ENCODE measurements at places on chromosomes 16 and 17.
A peak's percentile ranks its signal among the peaks of the same experiment; 100 is the strongest.

DNA sequence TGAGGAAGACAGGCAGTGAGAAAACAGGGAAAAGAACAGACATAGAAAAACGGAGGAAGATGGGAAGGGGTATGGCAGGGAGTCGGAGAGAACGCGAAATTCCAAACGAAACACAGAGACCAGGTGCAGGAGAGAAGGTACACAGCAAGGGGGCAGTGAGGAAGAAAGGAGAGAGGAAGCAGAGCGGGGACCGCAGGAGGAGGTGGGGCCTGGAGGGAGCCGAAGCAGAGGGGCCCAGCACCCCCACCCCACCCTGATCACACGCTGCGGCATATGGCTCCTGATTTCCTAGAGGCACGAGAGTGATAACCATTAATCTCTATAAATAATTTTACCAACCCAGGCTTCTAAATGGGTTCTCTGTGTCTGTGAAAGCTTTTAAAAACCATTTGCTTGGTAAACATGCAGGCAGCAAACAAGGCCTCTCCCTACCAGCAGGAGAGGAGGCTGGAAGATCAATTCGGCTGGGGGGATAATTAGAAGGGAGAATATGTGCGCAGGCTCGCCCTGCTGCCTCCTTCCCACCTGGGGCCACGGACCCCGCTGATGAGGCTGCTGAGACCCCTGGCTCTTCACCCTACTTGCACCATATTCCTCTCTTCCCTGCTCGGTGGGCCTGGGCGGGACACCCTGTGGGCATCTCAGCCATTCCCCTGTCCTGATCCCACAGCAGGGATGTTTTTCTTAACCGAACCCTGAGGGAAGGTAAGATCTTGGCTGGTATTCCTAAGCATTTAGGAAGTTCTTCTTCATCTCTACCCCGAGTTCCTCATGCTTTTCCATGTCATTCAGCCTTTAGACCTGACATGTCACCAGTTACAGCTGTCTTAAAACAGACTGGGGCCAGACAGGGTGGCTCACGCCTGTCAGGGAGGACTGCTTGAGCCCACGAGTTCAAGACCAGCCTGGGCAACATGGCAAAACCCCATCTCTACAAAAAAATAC lies 86.7 kb downstream of the TMEM132E start:
- DNase-seq, result no peak

- no peak for DNase-seq
Observed at GRCh38 chr16:86554599-86554916, 477 bp downstream of the MTHFSD start.

DNA sequence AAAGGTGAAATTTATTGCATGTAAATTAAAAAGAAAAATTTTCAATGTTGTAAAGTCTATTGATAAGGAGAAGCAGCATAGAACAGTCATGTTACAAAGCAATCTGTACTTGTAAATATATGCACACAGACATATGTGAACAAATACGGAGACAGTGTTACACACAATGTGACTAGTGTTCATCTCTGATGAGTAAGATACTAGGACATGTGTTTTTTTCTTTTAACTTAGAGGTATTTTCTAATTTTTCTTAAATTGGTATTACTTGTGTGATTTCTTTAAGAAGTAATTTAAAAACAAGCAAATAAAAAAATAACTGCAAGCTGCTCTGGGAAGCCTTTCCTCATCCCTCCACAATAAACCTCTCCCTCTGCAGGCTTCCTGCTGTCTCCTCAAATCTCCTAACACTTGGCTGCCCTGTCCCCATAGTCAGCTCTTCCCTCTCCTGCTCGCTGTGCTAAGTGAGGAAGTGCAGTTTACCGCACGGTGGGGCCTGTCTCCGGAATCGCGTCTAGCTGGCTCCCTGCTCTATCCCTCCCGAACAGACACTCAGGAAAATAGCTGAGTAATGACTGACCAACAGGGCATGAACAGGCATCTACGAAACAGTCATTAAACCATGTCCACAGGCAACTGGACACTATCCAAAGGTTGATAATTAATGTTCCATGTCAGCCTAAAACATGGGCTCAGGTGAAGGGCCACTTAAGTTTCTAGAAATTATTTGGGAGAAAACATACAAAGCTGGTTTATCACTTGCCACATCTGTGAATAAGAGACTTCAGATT lies 35.9 kb downstream of the CMTM4 start:
- peak; percentile 60 for DNase-seq

- no peak for DNase-seq
Observed at GRCh38 chr16:50369133-50369804, 481 bp upstream of the BRD7 start.

GRCh38 chr16:89931305-89931896 lies 8.3 kb downstream of the TUBB3 start:
- DNase-seq, result no peak

GRCh38 chr17:48529683-48530009 lies 1.2 kb downstream of the HOXB1 start:
- DNase-seq, result no peak

DNA sequence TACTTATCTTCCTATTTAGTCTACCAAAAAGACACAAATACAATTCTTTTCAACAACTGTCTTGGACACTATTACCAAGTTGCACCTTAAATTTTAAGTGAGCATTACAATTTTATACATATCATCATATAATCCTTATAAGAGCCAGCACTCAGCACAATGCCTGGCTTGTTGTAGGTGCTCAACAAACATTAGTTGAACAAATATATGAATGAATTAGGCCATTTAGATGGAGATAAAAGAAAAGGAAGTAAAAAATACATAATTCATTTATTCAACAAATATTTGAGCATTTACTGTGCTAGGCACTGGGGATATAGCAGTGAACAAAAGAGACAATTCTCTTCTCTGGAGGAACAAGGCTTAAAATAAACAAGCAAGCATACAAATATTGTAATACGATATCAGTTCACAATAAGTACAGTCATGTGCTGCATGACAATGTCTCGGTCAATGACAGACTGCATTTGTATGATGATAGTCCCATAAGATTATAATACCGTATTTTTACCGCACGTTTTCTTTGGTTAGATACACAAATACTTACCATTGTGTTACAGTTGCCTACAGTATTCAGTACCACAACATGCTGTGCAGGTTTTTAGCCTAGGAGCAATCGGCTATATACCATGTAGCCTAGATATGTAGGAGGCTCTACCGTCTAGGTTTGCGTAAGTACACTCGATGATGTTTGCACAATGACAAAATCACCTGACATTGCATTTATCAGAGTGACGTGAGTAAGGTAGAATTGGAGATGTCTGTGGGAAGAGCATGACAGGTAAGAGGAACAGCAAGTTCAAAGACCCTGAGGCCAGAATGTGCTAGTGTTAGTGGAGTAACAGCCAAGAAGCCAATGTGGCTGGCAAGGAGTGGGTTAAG lies 86.4 kb upstream of the HS3ST2 start:
- no peak for DNase-seq

DNA sequence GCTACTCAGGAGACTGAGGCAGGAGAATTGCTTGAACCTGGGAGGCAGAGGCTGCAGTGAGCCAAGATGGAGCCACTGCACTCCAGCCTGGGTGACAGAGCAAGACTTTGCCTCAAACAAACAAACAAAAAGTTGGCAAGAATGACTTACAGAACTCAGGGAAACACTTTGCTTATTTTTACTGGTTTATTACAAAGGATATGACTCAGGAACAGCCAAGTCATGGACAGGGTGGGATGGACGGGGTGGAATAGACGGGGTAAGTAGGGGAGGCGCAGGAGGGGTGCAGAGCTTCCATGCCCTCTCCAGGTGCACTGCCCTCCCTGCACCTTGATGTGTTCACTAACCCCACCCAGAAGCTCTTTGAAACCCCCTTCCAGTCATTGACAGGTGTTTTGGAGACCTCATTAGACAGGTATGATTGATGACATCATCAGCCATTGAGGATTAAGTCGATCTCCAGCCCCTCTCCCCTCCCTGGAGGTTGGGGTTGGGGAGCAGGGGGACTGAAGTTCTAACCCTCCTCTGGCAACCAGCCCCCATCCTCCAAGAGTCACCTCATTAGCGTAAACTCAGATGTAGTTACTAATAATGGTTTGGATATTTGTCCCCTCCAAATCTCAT lies 41.3 kb upstream of the ZCCHC14 start:
- DNase-seq, result no peak

- DNase-seq, result no peak
Observed at GRCh38 chr16:67287960-67288359, 8.6 kb downstream of the PLEKHG4 start.

DNA sequence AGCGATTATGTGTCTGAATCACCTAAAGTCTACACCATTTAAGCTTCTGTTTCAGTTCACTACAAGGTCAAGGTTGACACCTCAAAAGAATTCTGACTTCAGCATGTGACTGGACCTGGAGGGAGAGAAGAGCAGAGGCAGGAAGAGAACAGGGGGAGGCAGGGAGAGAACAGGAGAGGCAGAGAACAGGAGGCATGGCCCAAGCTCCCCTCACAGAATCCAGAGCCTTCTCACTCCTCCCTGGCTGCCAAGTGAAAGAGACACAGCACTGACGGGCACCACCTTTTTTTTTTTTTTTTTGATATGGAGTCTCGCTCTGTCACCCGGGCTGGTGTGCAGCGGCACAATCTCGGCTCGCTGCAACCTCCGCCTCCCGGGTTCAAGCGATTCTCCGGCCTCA lies 11.4 kb downstream of the GGA2 start:
- DNase-seq, result no peak

GRCh38 chr17:81307636-81308560 lies 12.8 kb upstream of the SLC38A10 start:
- DNase-seq, result no peak

GRCh38 chr16:49189286-49189685 lies 92.4 kb downstream of the CBLN1 start:
- DNase-seq, result no peak

- DNase-seq, result no peak
Observed at GRCh38 chr17:49798182-49798581, 9.7 kb downstream of the KAT7 start.

DNA sequence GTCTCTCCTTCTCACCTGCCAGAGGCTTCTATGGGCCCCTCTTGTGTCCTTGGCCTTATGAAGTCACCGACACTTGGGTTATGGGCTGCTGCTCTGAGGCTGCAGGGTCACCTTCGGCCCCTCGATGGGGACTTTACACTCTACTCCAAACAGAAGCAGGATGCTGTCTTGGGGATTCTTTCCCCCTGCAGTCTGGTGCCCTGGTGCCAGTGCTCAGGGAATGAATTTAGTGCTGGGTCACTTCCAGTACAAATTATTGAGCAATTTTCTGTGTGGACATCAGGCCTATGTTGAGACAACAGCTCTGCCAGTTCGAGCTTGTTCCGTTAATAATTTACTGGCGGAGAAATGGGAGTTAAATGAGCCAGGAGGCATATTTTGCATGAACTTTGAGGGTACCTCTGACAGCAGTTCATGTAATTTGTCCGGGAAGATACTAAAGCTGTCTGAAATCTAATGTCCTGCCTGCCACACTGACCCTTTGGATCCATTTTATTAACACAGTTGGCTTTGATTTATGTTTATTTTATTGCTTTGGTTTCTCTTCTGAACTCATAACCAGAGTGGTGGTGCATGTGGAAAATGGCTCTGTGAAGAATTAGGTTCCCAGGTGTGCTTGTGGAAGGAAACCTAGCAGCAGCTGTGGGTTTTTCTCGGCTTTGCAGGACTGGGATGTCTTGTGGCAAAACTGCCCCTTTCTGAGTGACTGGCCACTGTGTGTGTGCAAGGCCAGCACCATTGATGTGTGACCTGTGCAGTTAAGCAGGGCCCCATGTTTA lies 34.1 kb upstream of the DHX8 start:
- DNase-seq, result no peak

DNA sequence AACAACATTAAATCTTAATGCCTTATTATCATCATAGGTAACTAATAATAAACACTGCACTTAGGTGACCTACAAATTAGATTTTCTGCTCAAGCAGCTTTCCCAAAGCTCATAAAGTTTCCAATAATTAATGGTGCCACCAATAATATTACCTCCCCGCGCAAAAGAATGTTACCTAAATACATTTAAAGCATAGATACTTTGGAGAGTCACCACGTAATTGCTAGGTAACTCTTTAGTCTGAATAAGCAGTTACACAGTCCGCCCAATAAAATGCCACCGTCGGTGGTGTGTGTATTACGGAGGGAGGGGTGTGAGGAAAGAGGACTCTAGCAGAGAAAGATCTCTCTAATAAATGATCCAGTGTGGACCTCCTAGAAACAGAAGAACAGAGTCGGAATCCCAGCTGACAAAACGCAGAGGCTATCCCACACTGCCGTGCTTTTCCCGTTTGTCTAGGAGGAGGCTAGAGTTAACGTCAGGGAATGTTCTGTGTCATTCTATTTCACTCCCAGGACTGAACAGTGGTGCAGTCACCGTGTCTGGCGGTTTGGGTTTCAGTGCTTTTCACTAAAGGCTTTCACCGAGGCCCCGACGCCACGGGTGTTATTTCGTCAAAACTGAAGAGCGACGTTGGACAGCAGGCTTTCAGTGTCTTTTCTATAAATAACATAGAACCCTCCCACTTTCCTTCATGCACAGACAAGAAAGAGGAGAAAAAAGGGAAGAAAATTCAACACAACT lies 630 bp downstream of the RNFT1 start:
- peak; percentile 37 for DNase-seq

- DNase-seq, result no peak
Observed at GRCh38 chr17:63439687-63440086, 6.4 kb downstream of the CYB561 start.

DNA sequence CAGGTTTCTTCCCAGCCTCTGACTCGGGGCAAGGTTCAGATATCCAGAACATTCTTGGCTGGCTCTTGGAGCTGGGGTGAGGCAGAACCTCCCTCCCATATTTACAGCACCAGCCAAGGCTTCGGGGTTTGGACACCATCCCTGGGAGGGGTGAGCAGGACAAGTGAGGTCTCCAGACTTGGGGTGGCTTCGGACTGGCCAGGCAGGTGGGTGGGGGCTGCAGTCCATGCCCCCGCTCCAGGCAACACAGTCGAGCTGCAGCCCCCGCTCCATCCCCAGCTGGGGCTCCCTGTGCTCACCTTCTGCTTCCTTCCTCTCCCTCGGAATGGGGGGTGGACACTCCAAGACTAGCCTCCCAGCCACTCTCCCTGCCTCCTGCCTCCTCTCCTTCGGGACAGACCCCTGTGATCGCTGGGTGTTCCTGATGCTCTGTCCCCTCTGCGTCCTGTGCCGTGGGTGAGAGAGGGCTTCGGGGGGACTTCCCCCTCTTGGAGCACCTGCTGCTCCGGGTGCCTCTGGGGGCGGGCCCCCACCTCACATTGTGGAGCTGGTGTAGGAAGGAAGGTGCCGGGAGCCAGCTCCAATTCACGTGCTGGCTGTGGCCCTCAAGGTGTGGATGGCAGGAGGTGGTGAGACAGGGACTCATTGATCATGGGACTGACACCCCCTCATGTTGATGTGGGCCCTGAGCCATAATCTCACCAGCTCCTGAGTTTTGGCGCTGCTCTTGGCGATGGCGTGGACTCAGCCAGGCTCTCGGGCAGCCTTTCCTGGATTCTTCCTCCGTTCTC lies 189.2 kb downstream of the SEC14L1 start:
- DNase-seq, result no peak

DNA sequence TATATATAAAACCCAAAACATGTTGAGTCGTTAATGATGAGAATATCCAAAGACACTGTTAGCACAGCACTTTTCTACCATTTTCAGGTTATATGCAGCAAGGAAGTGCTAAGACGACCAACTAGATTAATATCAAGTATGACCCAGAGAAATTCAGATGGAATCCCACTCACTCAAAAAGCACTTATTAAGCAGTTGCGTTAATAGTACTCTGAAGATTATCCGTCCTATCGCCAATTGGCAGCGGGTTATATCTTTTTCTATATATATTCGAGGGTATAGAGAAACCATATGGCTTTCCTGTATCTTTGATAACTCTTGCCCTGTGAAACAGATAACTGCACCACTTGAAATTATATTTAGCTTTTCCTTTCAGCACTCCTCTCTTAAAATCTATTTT lies 1.1 kb downstream of the CRLF3 start:
- no peak for DNase-seq
